Activated naive CD4-positive, alpha-beta T cell treated with anti-CD3 and anti-CD28 coated beads for 36 hours (primary cell): ENCODE measurements at places on chromosomes 4 and X. TPM values are rescaled to one million over a fixed set of nuclear protein-coding genes. Genes with fewer than 3 reads are reported as not detected.
A peak's percentile ranks its signal among the peaks of the same experiment; 100 is the strongest.

The SFRP2 gene
- total RNA-seq = not detected

The RENBP gene
- 11.3 TPM for total RNA-seq

The HSFX4 gene
- not detected for total RNA-seq

The SLC25A53 gene
- 4.6 TPM for total RNA-seq

- H3K4me1 ChIP-seq = no peaks in the 10 kb centered on the region
- no peak overlapping the region for H3K27ac ChIP-seq
- H3K36me3 ChIP-seq = no peaks in the 10 kb centered on the region
- H3K27me3 ChIP-seq = peaks cover 9% of the 10 kb centered on the region
- DNase-seq = no peak
- H3K4me3 ChIP-seq = no peak overlapping the region
Measured at GRCh38 chr4:151314479-151314878, 10.9 kb downstream of the SH3D19 start.

The STAP1 gene
- total RNA-seq = 18.9 TPM

DNA sequence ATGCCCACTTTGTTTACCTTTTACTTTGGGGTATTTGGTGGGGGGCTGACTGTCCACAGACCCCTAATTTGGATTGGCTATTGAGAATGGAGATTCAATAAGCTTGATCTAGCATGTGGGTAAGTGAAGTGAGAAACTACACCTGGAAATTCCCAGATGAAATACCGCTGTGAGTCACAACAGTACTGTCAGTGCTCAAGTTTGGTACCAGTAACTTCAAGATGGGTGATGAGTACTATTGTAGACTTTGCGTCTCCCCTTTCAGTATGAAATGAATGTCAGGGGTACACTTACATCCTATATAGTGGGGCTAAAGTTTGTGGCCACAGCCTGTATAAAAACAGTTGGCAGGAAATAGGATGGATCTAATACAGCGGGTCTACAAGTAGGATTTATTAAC is 33.3 kb downstream of the HMGN5 start:
- H3K27me3 ChIP-seq = no peaks in the 10 kb centered on the region
- H3K27ac ChIP-seq = no peak overlapping the region
- DNase-seq = no peak
- H3K4me1 ChIP-seq = no peaks in the 10 kb centered on the region

GRCh38 chr4:122797405-122798094 is 29.1 kb upstream of the FGF2 start:
- no peak for DNase-seq
- H3K4me1 ChIP-seq = peaks cover 4% of the 10 kb centered on the region
- H3K36me3 ChIP-seq = no peaks in the 10 kb centered on the region
- no peak overlapping the region for H3K4me3 ChIP-seq
- H3K27ac ChIP-seq = no peak overlapping the region

- H3K4me3 ChIP-seq = no peak overlapping the region
- peaks cover 25% of the 10 kb centered on the region for H3K36me3 ChIP-seq
- no peak overlapping the region for H3K27ac ChIP-seq
Measured at GRCh38 chrX:1475881-1476280, 23.2 kb upstream of the ASMTL start.

DNA sequence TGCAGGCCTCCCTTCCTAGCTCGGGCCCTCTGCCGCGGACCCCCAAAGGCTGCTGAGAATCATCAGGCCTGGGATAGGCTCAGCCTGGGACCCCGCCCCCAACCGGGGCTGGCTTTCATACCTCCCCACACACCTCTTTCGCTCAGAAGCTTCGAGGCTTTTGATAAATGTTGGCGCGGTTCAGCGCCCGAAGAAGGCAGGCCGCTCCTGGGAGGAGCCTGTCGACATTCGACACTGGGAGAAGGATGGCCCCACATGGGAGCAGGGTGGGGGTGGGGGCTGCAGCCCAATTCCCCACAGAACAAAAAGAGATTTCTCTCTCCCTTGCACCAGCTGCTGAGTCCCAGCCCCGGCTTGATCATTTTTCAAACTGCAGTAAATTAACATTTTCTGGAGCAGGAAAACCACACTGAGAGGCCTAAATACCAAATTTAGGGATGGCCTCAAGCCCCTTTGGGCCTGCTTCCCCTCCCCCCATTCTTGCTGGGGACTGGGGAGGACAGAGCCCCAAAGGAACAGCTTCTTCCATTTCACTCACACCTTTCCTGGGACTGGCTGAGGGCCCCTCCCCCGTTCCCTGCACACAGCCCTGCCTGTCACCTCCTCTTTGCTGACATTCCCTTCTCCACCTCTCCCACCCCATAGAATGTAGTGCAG is 112.9 kb upstream of the PJA1 start:
- H3K36me3 ChIP-seq = no peaks in the 10 kb centered on the region
- H3K4me3 ChIP-seq = no peak overlapping the region
- no peak overlapping the region for H3K27ac ChIP-seq
- DNase-seq = no peak
- H3K4me1 ChIP-seq = no peaks in the 10 kb centered on the region

The LNX1 gene
- total RNA-seq = not detected

DNA sequence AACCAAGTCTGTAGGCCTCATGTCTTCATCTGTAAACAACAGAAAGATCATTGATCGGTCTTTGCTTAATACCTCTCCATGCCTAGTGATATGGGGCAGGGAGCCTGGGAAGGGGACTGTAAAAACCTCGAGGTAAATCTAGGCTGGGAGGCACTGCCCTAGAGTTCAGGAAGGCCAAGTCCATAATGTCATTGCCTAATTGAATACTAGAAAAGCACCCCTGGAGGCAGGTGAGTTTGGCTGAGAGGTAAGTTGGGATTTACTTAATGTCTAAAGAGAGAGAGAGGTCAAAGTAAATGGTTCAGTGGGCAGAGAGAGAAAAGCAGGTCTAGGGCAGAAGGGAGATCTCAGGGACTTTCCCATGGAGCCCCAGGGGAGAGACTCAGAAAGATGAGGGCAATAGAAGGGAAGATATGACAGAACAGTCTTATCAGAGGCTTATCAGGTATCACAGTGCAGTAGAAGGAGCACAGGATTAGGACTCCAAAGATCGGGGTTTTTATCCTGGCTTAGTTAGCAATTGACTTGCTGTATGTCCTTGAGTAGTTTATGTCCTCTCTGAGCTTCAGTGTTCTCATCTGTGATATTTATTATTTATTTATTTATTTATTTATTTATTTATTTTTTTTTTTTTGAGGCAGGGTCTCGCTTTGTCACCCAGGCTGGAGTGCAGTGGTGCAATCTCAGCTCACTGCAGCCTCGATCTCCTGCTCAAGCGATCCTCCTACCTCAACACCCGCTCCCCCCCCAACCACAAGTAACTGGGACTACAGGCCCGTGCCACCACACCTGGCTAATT is 85.2 kb downstream of the SLC16A2 start:
- H3K27ac ChIP-seq = no peak overlapping the region
- DNase-seq = no peak
- H3K36me3 ChIP-seq = no peaks in the 10 kb centered on the region
- H3K4me3 ChIP-seq = no peak overlapping the region
- no peaks in the 10 kb centered on the region for H3K27me3 ChIP-seq

GRCh38 chr4:125368671-125369081 is 53.9 kb downstream of the FAT4 start:
- H3K36me3 ChIP-seq = no peaks in the 10 kb centered on the region
- H3K4me3 ChIP-seq = no peak overlapping the region
- H3K4me1 ChIP-seq = no peaks in the 10 kb centered on the region
- H3K27ac ChIP-seq = no peak overlapping the region

GRCh38 chrX:37781814-37782213 is 2.0 kb downstream of the CYBB start:
- H3K36me3 ChIP-seq = no peaks in the 10 kb centered on the region
- DNase-seq = no peak
- no peak overlapping the region for H3K4me3 ChIP-seq
- peaks cover 16% of the 10 kb centered on the region for H3K4me1 ChIP-seq
- no peak overlapping the region for H3K27ac ChIP-seq

DNA sequence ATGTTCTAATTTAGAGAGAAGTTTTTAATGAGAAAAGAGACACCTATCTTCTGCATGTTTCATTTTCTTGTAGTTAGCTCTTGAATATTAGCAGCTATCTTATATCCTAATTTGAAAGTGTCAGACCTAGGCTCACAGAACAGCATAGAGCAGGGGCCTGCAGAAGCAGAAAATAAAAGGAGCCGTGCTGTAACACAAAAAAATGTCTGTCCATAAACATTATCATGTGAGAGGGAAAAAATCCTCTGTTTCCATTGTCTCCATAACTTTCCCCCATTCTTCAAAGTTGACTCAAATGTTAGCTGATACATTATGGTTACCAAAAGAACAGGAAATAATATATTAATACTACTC is 329.2 kb upstream of the EPHA5 start:
- H3K27me3 ChIP-seq = no peaks in the 10 kb centered on the region
- H3K27ac ChIP-seq = no peak overlapping the region
- H3K36me3 ChIP-seq = no peaks in the 10 kb centered on the region
- no peaks in the 10 kb centered on the region for H3K4me1 ChIP-seq

DNA sequence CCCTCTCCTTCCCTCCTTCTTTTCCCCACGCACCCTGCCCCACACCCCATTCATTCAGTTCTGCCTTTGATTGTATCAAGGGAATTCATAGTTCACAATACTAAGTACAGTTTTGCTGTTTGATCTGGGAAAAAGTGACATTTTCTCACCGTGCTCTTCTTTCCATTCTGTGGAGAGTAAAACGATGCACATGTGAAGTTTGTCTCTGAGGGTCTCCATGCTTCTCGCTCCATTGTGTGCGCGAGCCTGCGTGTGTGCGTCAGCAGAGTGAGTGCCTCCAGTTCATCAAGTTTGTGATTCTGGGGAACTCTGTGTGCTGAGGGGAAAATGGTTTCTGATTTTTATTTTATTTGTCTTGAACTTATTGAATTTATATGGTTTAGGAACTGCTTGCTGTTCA is 1.9 kb downstream of the STK26 start:
- H3K27me3 ChIP-seq = no peaks in the 10 kb centered on the region
- H3K4me3 ChIP-seq = peak overlapping the region; percentile 78
- H3K36me3 ChIP-seq = peaks cover 6% of the 10 kb centered on the region
- H3K27ac ChIP-seq = peak overlapping the region; percentile 76
- peaks cover 47% of the 10 kb centered on the region for H3K4me1 ChIP-seq

GRCh38 chr4:744212-744841 is 38.7 kb downstream of the PCGF3 start:
- H3K27me3 ChIP-seq = no peaks in the 10 kb centered on the region
- H3K27ac ChIP-seq = no peak overlapping the region
- H3K36me3 ChIP-seq = peaks cover 9% of the 10 kb centered on the region
- H3K4me1 ChIP-seq = peaks cover 2% of the 10 kb centered on the region
- H3K4me3 ChIP-seq = no peak overlapping the region

- H3K4me1 ChIP-seq = no peaks in the 10 kb centered on the region
- no peak for DNase-seq
- no peaks in the 10 kb centered on the region for H3K36me3 ChIP-seq
- H3K27ac ChIP-seq = no peak overlapping the region
Measured at GRCh38 chrX:29496636-29497180, 718.7 kb upstream of the MAGEB2 start.

- no peaks in the 10 kb centered on the region for H3K36me3 ChIP-seq
- no peaks in the 10 kb centered on the region for H3K4me1 ChIP-seq
- H3K27me3 ChIP-seq = no peaks in the 10 kb centered on the region
- no peak overlapping the region for H3K27ac ChIP-seq
Measured at GRCh38 chrX:68114573-68115129, 318.6 kb downstream of the OPHN1 start.

The XAGE1A gene
- total RNA-seq = not detected

- H3K27me3 ChIP-seq = peaks cover 10% of the 10 kb centered on the region
- H3K27ac ChIP-seq = no peak overlapping the region
- no peaks in the 10 kb centered on the region for H3K36me3 ChIP-seq
- no peak overlapping the region for H3K4me3 ChIP-seq
Measured at GRCh38 chrX:72020788-72021187, 110.1 kb downstream of the NHSL2 start.

The GCNA gene
- total RNA-seq = 2.8 TPM

DNA sequence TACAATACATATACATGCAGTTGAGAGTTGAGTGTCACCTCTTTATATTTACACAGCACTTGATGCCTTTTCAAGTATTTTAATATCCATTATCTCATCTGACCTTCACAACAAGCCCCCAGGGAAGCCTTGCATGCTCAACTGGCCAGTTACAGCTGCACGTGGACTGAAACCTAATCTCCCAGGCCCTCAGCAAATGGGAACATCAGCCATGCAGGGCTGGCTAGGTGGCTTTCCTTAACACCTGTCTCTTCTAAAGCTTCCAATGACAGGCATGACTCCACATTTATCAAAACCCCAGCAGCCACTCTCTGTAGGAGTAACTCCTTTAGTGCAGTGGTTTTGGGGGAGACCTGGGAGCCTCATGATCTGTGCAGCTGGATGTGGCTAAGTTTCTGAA is 56.4 kb downstream of the PHKA2 start:
- H3K27ac ChIP-seq = no peak overlapping the region
- H3K36me3 ChIP-seq = peaks cover 1% of the 10 kb centered on the region
- no peaks in the 10 kb centered on the region for H3K27me3 ChIP-seq
- H3K4me3 ChIP-seq = no peak overlapping the region
- no peaks in the 10 kb centered on the region for H3K4me1 ChIP-seq

- no peaks in the 10 kb centered on the region for H3K36me3 ChIP-seq
- no peak for DNase-seq
- peaks cover 9% of the 10 kb centered on the region for H3K27me3 ChIP-seq
- H3K4me1 ChIP-seq = no peaks in the 10 kb centered on the region
- H3K27ac ChIP-seq = no peak overlapping the region
Measured at GRCh38 chr4:76651616-76652015, 216.6 kb downstream of the SHROOM3 start.

GRCh38 chrX:139881572-139881971 is 51.3 kb downstream of the ATP11C start:
- H3K4me1 ChIP-seq = peaks cover 43% of the 10 kb centered on the region
- H3K27ac ChIP-seq = peak overlapping the region; percentile 78
- DNase-seq = no peak
- no peak overlapping the region for H3K4me3 ChIP-seq

The GABRE gene
- total RNA-seq = not detected

The GPR34 gene
- total RNA-seq = not detected

DNA sequence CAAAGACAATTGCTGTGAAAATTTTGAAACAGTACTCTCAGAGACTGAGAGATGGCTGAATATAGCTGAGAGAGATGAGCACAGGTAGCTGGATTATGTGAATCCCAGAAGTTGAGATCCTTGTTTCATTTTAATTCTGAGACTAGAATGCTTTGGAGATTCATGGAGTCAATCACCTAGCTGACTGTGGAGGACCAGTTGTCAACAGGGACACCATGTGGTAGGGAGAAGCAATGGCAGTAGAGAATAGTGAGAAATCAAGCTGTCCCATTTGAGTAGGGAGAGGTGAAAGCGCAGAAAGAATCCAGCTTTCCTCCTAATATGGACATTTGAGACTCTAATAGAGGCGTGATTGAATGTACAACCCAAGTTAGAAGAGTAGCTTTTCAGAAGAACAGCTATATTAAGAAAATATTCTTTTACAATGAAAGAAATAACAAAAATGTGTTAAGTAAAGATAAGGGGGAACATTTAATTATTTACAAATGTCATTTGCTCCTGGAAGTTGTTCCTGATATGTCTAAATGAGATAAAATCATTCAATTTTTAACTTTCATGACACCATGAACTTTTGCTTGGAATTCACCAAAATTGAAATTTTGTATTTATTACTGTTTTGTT is 30.3 kb upstream of the GLRB start:
- no peak for DNase-seq
- H3K27me3 ChIP-seq = no peaks in the 10 kb centered on the region
- H3K4me3 ChIP-seq = no peak overlapping the region
- no peak overlapping the region for H3K27ac ChIP-seq
- no peaks in the 10 kb centered on the region for H3K4me1 ChIP-seq
